NCI-H460 (cell line): ENCODE measurements at places on chromosomes 3 and 15. TPM values are rescaled to one million over a fixed set of nuclear protein-coding genes. Genes with fewer than 3 reads are reported as not detected.

The ANKRD63 gene
- total RNA-seq = not detected in 2 replicates

The SPESP1 gene
- not detected in 2 replicates for total RNA-seq

The MED12L gene
- total RNA-seq = 0.35 and 0.54 TPM in 2 replicates

The TRAT1 gene
- total RNA-seq = not detected in 2 replicates

The DOCK3 gene
- total RNA-seq = 1.9 and 2.2 TPM in 2 replicates

GRCh38 chr3:151003029-151003767 lies 30.7 kb upstream of the CLRN1 start:
- no peak for DNase-seq

DNA sequence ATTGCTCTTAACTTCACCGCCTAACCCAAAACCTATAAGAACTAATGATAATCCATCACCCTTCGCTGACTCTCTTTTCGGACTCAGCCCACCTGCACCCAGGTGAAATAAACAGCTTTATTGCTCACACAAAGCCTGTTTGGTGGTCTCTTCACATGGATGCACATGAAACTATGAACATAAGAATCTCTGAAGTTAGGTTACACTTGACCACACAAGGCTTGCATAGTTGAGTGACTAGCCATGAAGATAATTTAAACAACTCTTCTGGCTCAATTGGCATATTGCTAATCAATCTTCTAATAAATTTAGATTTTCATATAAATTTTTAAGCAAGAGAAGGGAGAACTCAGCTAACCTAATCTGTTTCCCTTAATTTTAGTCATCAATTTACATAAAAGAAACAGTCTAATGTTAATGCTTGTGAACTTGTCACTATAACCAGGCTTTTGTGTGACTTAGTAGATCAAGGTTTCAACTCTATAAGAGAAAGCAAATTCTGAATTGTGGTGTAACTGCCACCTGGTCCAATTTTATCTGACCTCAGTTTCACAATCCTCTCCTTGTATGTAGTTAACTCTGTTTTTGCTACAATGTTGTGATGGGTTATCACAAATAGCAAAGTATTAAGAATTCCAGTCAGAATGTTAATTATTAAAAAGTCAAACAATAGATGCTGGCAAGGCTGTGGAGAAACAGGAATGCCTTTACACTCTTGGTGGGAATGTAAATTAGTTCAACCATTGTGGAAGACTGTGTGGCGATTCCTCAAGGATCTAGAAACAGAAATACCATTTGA lies 82.0 kb downstream of the HHLA2 start:
- DNase-seq = no peak

DNA sequence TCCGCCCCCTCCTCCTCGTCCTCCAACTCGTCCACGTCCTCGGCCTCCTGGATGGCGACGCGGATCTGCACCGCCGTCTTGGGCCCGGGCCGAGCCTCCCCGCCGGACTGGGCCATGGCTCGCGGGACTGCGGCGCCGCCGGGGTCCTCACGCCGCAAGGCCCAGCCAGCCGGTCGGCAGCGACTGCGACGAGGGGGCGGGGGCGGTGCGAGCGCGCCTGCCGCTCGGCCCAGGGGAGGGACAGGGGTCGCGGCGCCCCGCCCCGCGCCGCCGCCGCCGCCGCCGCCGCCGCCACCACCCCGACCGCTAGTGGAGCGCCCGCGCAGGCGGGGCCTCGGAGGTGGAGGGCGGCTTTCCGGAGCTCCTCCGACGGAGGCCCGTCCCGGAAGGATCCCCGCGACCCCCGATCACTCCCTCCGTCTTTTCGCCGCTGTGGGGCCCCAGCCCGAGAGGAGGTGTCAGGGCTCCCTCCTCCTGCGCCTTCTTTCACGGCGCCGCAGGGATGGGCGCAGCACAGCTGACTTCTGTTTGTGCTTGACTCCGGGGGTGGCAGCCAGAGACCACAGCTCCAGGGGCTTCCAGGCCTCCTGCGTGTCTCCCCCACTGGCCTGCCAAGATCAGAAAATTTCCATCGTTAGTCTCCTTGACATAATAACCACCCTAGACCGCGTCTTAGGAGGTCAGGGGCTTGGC lies at the start of gene LARP6:
Gene LARP6, minus strand, starts transcription at position 185 of the 693 bp plus-strand sequence. Its CDS starts 69 bp downstream, at position 116.
- peak; percentile 24 for DNase-seq

DNA sequence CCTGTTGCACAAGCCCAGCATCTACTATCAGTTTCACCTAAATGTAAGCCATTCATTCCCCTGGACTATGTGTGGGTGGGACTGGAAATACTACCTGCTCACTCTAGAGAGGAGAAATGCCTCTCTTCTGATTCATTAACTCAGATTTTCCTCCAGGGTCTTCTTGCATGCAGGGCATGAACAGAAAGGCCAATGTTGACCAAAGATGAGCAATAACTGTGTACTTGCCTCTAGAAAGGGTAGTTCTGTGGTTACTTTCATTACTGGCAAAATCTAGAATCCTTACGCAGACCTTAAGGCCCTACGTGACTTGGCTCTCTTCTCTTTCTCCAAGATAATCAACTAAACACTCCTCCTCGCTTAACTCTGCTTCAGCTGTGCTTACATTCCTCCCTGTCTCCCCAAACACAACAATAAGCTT lies 81.4 kb upstream of the PSMD6 start:
- DNase-seq = no peak

GRCh38 chr3:167450195-167450594 lies 23.6 kb downstream of the SERPINI2 start:
- DNase-seq = no peak
